H1 (cell line): ENCODE measurements at places on chromosomes 6 and 20. TPM values are rescaled to one million over a fixed set of nuclear protein-coding genes. Genes with fewer than 3 reads are reported as not detected.
A peak's percentile ranks its signal among the peaks of the same experiment; 100 is the strongest.

DNA sequence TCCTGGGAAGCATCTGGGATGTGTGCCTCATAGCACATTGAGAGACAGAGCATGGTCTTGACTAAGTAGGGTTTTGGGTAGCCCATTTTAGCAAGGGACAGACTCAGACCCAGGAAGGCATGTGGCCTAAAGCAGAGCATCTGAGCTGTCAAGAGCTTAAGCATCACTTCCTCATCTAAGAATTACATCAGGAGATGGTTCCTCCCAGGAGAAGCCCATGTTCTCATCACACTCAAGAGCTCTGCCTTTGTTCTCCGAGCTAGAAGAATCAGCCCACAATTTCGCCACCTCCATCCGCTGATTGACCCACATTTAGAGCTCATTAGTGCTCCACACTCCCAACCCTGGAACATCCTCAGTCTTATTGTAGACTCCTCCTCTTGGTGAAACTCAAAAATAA lies 68.3 kb downstream of the NPEPL1 start:
- no peak for DNase-seq

DNA sequence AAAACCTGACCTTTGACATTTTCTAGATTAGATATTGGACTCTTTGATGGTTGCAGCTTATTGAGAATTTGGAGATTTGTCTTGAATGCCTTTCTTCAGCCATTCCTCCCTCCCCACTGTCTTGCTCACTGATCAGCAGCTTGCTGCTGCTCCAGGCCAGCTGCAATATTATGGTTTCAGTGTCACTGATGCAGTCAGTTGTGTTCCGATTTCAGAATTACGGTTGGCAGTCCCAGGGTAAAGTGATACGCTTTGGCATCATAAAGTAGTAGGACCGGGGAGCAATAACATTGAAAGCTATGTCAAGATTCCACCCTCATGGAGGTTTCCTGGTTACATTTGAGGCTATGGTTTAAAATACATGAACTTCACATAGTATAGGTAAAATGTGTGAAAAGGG lies 152.6 kb downstream of the BCKDHB start:
- no peak for DNase-seq

DNA sequence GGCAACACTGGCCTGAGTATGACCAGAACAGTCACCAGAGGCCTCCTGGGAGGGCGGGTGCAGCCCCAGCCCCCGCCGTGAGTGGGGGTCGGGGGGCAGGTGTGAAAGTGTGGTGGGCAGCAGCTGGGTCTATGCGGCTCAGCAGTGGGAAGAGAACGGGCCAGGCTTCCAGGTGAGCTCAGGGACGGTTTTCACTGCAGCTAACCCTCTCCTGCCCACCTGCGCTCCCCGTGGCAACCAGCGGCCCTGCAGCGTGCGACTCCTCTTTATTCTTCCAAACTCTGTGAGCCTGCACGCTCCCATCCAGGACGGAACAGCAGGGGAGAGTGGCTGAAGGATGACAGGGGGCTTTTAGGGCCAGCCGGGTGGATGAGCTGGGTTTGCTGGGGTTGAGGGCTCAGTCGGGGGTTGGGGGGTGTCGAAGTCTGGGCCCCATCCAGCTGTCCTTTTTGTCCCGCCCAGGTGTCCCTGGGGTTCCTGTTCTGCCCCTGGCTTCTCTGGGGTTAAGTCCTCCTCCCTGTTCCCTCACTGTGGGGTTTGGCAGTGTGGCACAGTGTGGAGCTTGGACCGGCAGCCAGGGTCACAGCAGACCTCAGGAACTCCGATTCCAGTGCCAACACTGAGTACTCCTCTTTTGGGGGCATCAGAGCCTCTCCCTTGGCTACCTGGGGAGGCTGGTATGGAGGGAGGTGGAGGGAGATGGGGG lies 859 bp upstream of the BIRC7 start:
- DNase-seq, result peak; percentile 85

Gene KCNS1
- 1.8 and 1.9 TPM in 2 replicates for total RNA-seq

Gene ZNF831
- not detected in 2 replicates for total RNA-seq

Gene KIF6
- 0.65 and 1.5 TPM in 2 replicates for total RNA-seq

Gene BPIFA1
- not detected in 2 replicates for total RNA-seq

Gene CALHM6
- 0.93 and 1.1 TPM in 2 replicates for total RNA-seq

Gene POLH
- total RNA-seq, result 11.3 and 12.4 TPM in 2 replicates
